A549 (cell line): ENCODE measurements at places on chromosomes 4 and X. TPM values are rescaled to one million over a fixed set of nuclear protein-coding genes. Genes with fewer than 3 reads are reported as not detected.

GRCh38 chr4:140790171-140790570, 34.0 kb upstream of the TBC1D9 start:
- DNase-seq: no peak

GAK gene
- 31.5 to 34.3 TPM (median 34.3 TPM) in 3 replicates for polyA plus RNA-seq

DNA sequence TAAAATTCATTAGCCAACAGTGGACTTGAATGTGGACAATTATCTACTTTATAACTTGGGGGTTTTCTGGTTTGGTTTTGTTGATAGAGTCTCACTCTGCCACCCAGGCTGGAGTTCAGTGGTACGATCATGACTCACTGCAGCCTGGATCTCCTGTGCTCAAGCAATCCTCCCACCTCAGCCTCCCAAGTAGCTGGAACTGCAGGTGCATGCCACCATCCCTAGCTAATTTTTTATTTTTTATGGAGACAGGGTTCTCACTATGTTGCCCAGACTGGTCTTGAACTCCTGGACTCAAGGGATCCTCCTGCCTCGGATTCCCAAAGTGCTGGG, 12.4 kb upstream of the ELF2 start:
- no peak for DNase-seq

- no peak for DNase-seq
Observed at GRCh38 chrX:83906921-83907320, 46.0 kb downstream of the CYLC1 start.

IRS4 gene
- not detected in 3 replicates for polyA plus RNA-seq
